HFF-Myc (cell line): ENCODE measurements at places on chromosomes 7 and 10.

GRCh38 chr7:146175716-146176115 is 59.1 kb downstream of the CNTNAP2 start:
- DNase-seq: no peak

DNA sequence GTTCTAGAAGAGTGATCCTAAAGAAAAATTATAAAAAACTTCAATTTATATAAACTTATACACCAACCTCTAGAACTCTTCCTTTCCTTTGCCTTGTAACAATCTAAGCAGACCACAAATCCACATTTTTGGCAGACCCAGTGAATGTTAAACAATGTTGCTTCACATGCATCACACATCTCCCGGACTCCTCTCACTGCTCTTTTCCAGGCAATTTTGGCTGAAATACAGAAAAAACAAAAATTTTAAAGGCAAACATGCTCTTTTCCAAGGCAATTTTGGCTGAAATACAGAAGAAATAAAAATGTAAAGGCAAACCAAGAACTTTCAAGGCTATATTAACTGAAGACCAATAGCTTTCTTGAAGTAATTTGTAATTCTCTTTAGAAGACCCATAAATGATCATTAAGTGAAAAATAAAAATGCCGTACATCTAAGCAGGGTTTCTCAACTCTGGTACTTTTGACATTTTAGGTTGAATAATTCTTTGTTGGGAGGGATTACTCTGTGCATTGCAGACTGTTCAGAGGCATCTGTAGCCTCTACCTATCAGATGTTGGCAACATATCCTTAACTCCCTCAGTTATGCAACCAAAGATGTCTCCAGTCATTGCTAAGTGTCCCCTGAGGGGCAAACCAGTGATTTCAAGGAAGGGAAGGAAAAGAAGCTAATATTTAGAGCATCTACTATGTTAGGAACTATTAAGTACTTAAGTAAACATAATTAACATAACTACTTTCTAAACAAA is 64.4 kb downstream of the NRBF2 start:
- peak; percentile 17 for DNase-seq

GRCh38 chr10:61992671-61993668 is 91.5 kb downstream of the ARID5B start:
- no peak for DNase-seq

DNA sequence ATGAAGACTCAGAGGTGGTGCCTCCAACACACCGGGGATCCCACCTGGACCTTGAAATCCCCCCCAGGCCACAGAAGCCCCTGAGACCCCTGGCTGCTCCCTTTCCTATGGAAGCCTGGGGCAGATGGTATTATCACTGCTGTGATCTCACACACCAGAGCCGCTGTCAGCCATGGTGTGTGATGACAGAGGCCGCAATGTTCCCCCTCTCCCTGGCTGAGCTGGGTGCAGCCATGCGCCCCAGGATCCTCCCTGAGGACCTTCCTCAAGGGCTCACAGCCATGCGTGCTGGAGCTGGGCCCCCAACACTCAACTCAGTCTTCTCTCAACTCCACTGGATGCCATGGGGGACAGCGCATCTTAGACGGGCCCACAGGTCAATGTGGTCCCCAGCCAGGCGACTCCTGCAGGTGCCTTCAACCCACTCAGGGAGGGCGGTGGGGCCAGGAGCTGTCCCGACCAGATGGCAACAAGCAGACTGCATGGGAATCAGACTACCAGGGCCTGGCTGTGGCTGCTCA is 44.9 kb downstream of the VIPR2 start:
- DNase-seq: no peak

DNA sequence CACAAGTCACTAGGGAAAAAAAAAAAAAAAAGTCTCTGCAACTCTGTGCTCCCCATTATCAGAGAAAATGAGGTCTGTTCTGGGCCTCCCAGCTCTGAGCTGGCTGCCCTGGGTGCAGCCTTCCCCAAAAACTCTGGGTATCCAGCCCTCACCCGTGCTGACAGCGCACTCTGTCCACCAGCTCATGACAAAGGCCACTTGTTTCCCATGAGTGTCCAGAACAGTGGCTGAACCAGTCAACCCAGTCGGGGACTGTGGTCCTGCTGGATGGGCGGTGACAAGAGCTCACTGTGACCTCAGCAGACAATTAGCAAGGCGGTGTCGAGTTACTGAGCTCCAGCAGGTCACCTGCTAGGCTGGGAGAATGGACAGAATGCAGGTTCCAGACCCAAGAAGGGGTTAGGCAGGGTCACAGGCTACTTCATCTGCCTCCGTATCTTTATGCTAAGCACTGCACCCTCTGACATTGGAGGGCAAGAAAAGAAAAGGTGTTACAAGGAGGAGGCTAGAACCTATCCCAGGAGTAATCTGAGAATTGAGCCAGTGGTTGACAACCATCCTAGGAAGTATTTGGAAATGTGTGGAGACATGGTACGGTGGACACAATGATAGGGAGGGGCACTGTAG is 37.2 kb downstream of the DLG5 start:
- no peak for DNase-seq

DNA sequence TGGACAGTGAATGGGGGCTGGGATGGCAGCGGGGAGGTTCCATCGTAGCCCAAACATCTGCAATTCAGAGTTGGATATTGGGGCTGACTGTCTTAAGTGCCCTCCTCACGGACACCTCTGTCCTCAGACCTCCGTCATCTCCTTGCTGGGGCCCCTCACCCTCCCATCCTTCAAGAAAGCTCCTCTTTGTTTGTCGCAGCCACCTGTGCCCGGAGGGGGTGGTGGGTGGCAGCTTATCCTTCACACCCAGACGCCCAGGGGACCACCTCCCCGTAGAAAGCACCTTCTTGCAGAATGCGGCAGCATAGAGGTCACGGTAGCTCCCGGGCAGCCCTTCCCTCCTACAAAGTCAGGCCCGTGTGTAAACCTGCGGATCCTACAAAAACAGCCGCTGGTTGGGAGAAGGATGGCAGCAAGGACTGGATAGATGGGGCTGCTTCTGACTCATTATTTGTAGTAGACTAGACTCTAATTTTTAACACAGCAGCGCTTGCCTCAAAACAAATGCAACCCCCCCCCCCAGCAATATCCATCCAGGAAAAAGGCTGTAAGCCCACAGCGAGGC is 1.3 kb upstream of the PTPRN2 start:
- DNase-seq: no peak

GRCh38 chr10:11205030-11205772 is 187.5 kb downstream of the CELF2 start:
- DNase-seq: no peak

- DNase-seq: no peak
Observed at GRCh38 chr7:50466815-50467585, 16.9 kb upstream of the FIGNL1 start.

DNA sequence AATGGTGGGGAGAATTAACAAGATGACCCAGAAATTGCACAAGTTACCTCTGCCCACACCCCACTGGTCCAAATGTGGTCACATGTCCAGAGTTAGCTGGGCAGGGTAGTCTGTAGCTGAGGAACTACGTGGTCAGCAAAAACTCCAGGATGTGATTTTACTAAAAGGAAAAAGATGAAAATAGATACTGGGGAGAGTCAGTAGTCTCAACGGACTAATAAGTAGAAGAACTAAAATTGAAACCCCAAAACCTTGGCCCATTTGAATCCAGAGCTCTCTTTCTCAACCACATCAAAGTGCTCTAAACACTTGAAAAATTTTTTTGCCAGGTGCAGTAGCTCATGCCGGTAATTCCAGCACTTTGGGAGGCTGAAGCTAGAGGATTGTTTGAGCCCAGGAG is 146.3 kb downstream of the SKIDA1 start:
- no peak for DNase-seq

- DNase-seq: no peak
Observed at GRCh38 chr7:154306036-154306435, 253.8 kb downstream of the DPP6 start.
